ENCODE measurements at places on chromosomes 4 and X.

DNA sequence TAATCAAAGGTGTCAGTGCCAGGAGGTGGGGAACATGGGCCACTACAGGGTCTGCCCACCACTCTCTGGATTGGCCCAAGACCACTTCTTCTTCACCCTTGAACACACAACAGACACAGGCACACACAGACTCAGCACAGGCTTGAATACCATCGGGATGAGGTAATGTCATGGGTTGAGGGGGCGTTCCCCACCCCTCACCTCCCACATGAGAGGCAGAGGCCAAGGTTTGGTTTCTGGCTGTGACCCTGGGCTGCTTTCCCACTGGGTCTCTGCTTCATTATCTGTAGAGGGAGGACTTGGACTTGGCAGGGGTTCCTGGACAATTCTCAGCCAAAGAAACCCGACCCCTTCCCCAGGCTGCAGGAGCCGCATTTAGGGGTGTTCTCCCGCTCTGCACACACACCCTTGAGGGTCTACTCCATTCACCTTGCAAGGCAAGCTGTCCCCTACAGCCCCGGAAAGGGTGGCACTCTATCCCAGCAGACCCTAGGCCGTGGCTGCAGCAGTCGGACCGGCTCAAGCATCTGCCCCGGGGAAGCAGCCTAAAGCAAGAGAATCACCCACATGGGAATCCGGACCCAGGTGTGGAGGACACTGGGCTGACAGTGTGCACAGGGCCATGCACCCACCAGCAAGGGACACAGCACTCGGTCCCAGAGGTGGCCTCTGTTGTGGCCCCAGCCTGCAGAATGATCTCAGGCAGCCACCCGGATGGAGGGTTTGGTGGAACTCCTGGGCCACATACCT, 62.4 kb downstream of the TRMT44 start:
- DNase-seq, result no peak

DNA sequence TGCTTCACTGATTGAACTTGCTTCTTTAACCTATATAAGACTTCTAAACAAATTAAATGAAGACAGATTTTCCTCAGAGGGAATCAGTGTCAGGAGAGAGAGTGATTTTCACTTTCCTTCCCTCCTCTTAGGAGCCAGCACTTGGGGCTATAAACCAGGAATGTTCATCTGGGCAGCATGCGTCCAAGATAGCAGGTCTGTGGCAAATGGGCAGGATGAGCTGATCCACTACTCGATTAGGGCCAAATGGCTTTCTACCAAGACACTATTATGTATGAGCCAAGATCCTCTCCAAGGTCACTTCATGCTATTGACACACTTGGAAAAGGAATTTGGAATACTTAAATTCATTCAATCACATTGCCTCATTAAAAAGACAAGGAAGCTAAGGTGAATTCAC, 203.9 kb upstream of the GRID2 start:
- DNase-seq, result no peak

- DNase-seq, result no peak
These were observed 245.3 kb upstream of the PITX2 start for GRCh38 chr4:110867981-110868720.

GRCh38 chrX:69361311-69361845, 142.7 kb upstream of the NALF2 start:
- DNase-seq, result no peak

DNA sequence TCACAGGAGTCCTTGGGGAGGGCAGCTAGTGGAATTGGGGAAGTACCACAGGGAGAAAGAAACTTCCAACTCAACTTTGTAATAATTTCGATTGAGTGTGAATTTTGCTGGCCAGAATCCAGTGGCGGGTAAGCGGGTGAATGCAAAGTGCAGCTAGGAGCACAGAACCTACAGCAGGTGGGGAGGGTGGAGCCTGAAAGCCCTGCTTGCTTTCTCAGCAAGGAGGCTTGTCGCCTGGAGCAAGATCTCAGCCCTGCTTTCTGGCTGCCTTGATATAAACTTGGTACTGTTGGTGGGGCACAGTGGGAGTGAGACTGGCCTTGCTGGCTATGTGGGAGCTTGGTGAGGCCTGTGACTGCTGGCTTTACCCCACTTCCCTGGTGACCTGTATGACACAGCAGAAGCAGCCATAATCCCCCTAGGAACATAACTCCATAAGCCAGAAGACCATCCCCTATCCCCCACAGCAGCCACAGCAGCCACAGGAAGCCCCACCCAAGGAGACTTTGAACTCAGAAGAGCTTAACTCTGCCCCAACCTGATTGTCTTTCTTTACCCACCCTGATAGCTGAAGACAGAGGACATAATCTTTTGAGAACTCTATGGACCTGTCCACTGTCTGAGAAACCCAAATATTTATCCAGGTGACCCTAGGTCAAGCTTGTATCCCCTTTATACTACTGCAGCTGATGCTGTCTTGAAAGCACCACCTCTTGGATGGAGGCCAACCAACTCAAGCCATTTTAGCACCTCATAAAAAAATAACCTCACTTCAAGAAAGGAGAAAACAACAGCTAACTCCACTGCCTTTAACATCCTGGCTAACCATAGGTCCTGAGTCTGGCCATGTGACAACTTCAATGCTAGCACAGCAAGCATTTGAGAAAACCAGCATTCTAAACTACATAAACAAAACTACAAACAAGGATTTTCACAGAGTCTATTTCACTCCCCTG, 87.2 kb upstream of the PDE5A start:
- DNase-seq, result no peak

DNA sequence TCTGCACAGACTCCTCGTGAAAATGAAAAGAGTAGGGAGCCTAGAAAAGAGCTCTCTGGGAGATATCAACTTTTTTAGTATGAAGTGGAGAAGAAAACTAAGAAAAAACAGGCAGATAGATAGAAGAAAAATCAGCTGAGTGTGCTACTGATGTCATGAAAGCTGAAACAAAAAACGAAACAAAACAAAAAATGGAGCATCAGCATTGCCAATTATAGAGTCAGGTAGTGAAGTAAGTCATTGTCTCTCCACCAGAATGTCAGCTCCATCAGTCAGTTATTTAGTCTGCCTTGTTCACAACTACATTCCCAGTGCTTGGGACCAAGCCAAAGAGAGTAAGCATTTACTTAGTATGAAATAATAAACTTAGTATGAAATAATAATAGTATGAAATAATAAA, 595.1 kb downstream of the STPG2 start:
- no peak for DNase-seq

DNA sequence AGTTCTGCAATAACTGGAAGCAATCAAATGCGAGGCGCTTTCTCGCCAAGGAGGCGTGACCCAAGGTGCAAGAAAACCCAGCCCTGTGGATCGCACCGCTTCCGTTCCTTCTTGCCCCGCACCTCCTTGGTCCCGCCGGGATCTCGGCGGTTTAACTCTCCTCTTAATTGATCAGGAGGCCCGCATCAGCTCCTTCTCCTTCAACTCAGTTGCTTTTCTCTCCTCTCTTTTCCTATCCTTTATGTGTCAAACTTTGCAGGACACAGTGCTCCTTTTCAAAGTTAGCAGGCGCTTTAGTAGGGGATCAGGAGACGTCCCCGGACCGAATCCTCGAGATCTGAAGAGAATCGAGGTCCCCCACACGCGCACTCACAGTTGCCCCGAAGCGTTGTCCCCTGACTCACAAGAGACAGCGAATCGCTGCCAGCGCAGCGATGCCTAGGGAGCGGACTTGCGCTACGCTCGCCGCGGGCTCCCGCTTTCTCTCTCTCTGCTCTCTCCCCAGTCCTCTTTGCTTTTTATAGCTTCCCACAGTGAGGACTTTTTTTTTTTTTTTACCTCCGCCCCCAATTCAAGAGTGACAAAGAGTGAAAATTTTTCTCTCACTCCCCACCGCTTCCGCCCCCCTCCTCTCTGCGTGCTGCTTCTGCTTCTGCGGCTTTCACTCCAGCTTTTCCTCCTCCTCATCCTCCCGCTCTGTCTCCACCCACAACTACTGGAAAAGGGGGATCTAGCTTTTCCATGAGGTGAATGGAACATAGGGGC, at the start of gene DKK2:
TSS of gene DKK2 (minus strand) at position 495 of the 765 bp plus-strand sequence. CDS start 722 bp downstream, outside the sequence.
- DNase-seq, result no peak

DNA sequence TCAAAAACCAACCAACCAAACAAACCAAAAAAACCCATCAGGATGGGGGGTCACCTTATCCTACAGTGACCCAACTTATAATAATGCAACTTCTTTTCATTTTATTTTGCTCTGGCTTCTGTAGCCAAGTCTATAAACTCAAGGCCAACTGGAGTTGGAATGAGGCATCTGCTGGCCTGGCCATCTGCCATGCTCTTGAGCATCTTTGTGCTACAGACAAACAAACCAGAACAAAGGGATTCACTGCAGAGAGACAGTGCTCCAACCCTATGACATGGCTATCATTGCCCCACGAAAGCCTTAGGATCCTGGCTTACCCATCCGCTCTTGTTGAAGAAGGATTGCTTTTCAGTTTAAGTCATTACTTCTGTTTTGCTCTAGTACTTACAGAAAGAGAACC, 49.2 kb upstream of the SCRG1 start:
- DNase-seq, result no peak

GRCh38 chr4:153221783-153222706, 17.8 kb downstream of the TRIM2 start:
- DNase-seq, result no peak

- no peak for DNase-seq
These were observed 20.8 kb upstream of the AP1AR start for GRCh38 chr4:112210777-112211176.

- no peak for DNase-seq
These were observed 47.4 kb upstream of the VEGFC start for GRCh38 chr4:176840166-176840565.

DNA sequence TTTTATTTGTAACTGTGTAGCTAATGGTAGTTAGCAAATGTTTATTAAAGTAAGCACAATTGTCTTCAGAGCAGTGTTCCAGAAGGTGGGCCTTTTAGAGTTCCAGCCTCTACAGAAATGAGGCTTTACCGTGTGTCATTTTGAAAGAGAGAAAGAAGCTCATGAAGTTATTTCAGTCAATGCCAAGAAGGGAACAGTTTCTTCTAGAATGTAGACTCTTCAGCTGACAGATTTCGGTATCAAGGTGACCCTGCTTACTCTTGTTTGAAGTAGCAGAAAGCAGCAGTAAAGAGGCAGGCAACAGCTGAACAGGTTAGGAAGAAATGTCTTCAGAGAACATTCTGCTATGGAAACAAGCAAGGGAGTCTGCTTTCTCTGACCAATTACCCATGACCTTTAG, 93.6 kb downstream of the TASL start:
- DNase-seq, result no peak

GRCh38 chrX:66632981-66633380, 5.9 kb downstream of the EDA2R start:
- no peak for DNase-seq

- DNase-seq, result no peak
These were observed 6.6 kb upstream of the LOC101059915 start for GRCh38 chrX:71660562-71661416.

- no peak for DNase-seq
These were observed 4.1 kb downstream of the FOXP3 start for GRCh38 chrX:49260221-49260985.

GRCh38 chrX:131874300-131874699, 148.8 kb upstream of the STK26 start:
- DNase-seq, result no peak

DNA sequence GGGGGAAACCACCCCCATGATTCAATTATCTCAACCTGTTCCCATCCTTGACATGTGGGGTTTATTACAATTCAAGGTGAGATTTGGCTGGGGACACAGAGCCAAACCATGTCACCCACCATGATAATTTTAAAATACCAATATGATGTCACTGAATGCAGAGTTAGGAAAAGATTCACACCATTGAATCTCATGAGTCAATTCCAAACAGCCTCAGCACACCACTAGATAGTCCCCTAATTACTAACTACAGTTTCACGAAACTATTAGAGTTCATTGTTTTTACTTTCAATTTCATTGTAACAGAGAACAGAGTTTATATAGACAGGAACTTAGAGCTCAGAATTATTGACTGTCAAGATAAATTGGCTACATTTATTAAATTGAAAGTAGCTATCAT, 410.2 kb downstream of the FAM47A start:
- DNase-seq, result no peak

DNA sequence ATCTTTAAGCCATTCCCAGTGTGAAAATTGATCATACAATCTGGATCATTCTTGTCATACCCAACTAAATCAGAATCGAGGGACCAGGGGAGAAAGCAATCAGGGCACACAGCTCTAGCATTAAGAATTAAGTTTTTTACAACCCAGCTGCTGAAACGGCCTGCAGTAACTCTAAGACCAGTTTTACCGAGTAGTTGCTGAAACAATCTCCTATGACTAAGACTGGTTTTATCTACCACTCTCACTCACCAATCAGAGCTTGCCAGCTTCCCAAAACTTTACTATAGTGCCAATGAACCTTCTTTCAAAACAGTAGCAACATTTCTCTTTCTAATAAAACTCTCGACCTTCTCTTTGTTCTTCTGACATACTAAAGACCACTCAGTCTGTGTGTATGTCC, 2.8 kb upstream of the SAP30 start:
- no peak for DNase-seq

DNA sequence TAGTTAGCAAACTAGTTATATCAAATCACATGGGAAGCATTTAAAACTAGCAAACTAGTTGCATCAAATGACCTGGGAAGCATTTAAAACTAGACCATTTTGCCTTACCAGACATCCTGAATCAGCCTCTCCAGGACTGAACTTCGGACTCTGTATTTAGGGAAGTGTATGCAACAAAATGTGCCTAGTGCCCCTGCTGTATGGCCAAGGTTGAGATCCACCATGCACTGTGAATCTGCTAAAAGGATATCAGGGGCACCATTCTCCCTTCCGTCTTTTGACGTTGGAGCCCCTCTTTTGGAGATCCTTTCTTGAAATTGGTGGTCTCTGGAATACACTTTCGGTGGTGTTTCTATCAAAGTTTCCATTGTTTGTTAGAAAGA, 49.5 kb downstream of the CCNI start:
- no peak for DNase-seq

GRCh38 chr4:159222043-159222552, 119.2 kb downstream of the RAPGEF2 start:
- DNase-seq, result no peak

- no peak for DNase-seq
These were observed 12.4 kb downstream of the SLC34A2 start for GRCh38 chr4:25667931-25668557.

- no peak for DNase-seq
These were observed 39.1 kb upstream of the MBTPS2 start for GRCh38 chrX:21800344-21800770.

DNA sequence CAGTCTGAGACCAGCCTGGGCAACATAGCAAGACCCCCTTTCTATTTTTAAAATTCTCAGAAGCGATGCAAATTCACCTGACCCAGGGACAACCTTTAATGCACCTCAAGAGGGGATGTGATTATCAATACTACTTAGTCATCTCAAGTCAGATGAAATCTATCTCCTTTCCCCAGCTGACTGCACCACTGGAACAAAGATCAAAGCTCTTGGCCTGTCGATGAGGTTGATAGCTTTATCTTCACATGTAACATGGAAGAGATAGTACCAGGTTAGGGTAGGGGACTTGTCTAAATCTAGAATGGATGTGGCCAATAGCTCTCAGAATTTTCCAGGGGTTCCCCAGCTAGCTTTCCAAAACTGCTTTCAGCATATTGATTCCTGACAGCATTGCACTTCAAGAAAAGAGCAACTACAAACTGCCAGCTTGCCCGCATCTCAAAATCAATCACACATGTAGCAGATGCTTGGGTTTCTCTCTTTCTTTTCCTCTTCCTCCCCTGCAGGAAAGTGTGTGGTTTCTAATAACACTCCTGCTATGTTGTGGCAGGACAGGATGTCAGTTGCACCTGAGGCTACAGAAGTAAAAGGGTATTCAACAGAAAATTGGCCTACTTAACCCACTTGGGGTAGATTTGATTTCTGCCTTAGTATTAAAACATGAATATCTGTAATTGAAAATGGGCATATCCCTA, 12.2 kb upstream of the TMEM164 start:
- no peak for DNase-seq
